Activated T-helper 1 cell treated with anti-CD3 and anti-CD28 coated beads, Interleukin-12 subunit alpha, Interleukin-12 subunit beta, Interleukin-2, Interleukin-4 antibody, amounts not matched to agents 30 ng/mL and 10 ng/mL and 1 ng/mL, durations not matched to agents 14 hours and 24 hours and 36 hours (primary cell): ENCODE measurements at places on chromosomes 2 and 18. TPM values are rescaled to one million over a fixed set of nuclear protein-coding genes. Genes with fewer than 3 reads are reported as not detected.

SLC66A2 gene
- 49.2 and 54.6 TPM in 2 replicates for total RNA-seq

DNA sequence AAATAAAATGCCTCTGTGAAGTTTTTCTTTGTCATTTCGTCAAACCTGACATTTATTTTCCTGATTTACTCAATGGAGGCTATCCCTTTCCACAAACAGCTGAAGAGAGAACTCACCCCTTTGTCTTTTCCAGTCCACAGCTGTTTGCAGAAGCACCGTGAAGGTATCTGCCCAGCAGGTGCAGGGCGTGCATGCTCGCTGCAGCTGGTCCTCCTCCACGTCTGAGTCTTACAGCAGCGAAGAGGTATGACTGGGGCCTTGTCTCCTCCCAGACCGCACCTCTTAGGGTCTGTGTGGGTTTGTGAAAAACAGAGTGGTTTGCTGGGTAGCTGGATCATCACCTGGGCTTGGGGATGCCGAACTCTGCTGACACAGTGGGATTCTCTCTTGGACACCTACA is 9.7 kb downstream of the SPP2 start:
- DNase-seq = no peak

GRCh38 chr18:39620551-39621168 is 2055.1 kb upstream of the CELF4 start:
- DNase-seq = no peak

- no peak for DNase-seq
Observed at GRCh38 chr2:187003611-187004010, 154.6 kb upstream of the ZSWIM2 start.

GRCh38 chr2:145596416-145596815 is 1076.5 kb upstream of the ZEB2 start:
- no peak for DNase-seq
